Thymus (tissue), 14 donors: ENCODE measurements at places on chromosomes 3 and 15. TPM values are rescaled to one million over a fixed set of nuclear protein-coding genes. Genes with fewer than 3 reads are reported as not detected.

DNA sequence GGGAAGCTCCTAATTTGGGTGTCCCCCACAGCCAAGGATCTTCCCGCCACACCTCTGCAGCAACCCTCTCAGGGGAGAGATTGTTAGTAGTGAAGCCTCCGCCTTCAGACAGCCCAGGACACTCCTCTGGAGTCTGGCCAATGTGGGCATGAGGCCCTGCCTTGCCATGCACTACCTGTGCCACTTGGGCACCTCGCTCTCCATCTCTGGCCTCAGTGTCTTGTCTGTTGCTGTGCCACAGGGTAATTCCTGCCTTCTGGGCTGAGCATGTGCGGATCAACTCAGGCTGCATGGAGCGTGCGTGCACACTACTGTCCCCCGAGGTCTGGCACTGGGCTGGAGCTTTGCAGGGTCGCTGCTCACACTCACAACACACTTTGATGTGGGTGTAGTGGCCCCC lies 7.9 kb upstream of the MESP1 start:
- H3K27ac ChIP-seq = no peak overlapping the region
- H3K36me3 ChIP-seq = no peaks in the 10 kb centered on the region
- H3K27me3 ChIP-seq = no peaks in the 10 kb centered on the region
- no peaks in the 10 kb centered on the region for H3K4me1 ChIP-seq

DNA sequence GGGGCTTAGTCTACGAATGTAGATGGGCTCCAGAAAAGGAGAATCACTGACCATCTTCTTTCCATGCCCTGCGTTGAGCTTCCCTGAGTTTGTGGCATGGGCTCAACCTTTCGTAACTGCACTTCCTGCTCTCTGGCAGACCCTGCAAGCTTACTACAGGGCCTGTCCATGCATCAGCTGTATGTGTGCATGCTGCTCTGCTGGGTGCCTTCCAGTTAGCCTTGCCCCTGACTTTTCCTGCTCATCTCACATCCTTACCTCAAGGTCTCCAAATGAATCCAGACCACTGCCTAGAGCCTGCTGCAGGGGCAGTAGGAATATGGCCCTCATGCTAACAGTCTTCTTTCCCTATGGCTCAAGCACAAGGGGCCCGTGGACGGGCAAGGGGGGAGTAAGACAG lies 2.0 kb upstream of the TF start:
- peaks cover 22% of the 10 kb centered on the region for H3K27me3 ChIP-seq
- H3K4me3 ChIP-seq = no peak overlapping the region
- no peaks in the 10 kb centered on the region for H3K36me3 ChIP-seq
- H3K4me1 ChIP-seq = no peaks in the 10 kb centered on the region
- no peak overlapping the region for H3K27ac ChIP-seq
- no peak for DNase-seq

DNA sequence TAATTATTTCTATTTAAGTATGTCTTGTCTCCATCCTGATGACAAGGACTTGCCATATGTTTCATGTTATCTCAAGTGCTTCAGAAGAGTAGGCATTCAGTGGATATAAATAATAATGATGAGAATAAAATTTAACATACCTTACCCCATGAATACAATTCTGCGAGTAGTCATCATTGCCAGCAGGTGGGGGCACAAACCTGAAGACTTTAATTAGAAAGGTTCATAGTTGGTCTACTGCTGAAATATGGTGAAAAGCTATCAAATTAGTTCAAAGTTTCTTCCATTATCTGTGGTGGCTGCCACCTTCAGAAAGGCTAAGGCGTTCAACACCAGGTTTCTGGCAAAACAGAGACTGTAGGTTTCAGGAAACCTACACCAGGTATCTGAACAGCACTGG lies 100.9 kb downstream of the P3H2 start:
- no peak overlapping the region for H3K27ac ChIP-seq
- no peaks in the 10 kb centered on the region for H3K36me3 ChIP-seq
- DNase-seq = no peak
- no peak overlapping the region for H3K4me3 ChIP-seq
- no peaks in the 10 kb centered on the region for H3K4me1 ChIP-seq

DNA sequence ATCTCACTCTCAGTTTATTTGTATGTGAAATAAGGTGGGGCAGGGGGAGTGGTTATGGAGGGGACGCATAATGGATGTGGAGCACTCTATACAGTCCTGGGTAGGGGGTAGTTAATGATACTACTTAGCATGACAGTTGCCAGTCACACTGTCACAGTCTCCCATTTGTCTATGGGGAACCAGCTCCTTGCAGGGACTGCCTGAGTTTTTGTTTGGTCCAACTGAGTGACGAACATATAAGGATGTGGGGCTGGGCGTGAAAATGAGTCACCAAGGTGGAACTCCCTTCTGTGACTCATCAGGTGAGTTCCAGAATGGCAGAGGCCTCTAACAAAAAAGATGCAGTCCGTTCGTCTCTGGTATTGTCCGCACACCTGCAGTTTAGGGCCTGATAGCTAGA lies 235.3 kb upstream of the ST8SIA2 start:
- no peaks in the 10 kb centered on the region for H3K36me3 ChIP-seq
- no peak overlapping the region for H3K27ac ChIP-seq
- DNase-seq = no peak
- no peaks in the 10 kb centered on the region for H3K27me3 ChIP-seq
- H3K4me3 ChIP-seq = no peak overlapping the region
- peaks cover 5% of the 10 kb centered on the region for H3K4me1 ChIP-seq

- H3K36me3 ChIP-seq = peaks cover 4% of the 10 kb centered on the region
- no peaks in the 10 kb centered on the region for H3K27me3 ChIP-seq
- no peak overlapping the region for H3K4me3 ChIP-seq
- H3K4me1 ChIP-seq = peaks cover 12% of the 10 kb centered on the region
- H3K27ac ChIP-seq = peak overlapping the region; percentile 1
These were observed 30.2 kb upstream of the ZNF609 start for GRCh38 chr15:64430000-64430735.

- no peak for DNase-seq
- H3K27me3 ChIP-seq = no peaks in the 10 kb centered on the region
- H3K4me3 ChIP-seq = no peak overlapping the region
- H3K4me1 ChIP-seq = peaks cover 30% of the 10 kb centered on the region
- no peaks in the 10 kb centered on the region for H3K36me3 ChIP-seq
- no peak overlapping the region for H3K27ac ChIP-seq
These were observed 82.7 kb downstream of the SLC25A26 start for GRCh38 chr3:66303491-66303901.

Gene GPR149
- polyA plus RNA-seq = 0.02 TPM

Gene HCN4
- 0.07 TPM for polyA plus RNA-seq

GRCh38 chr15:67120839-67121643 lies 55.6 kb downstream of the SMAD3 start:
- peak overlapping the region; percentile 18 for H3K4me3 ChIP-seq
- no peaks in the 10 kb centered on the region for H3K36me3 ChIP-seq
- peak overlapping the region; percentile 87 for H3K27ac ChIP-seq
- H3K4me1 ChIP-seq = peaks cover 7% of the 10 kb centered on the region
- DNase-seq = no peak
- H3K27me3 ChIP-seq = no peaks in the 10 kb centered on the region

DNA sequence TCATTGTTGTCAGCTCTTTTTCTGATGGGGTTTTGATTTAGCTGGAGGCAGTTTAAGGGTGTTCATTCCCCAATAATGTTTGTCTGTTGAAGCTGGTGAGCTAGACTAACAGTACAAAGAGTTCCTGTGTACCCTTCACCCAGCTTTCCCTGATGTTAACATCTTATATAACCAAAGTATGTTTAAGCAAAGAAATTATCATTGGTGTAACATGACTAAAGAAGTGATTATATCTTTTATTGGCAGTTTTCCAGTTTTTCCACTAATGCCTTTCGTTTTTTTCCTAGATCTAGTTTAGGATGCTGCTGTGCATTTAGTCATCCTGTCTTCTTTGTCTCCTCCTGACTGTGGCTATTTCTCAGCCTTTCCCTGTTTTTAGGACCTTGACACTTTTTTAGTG lies 165.6 kb downstream of the LPP start:
- H3K4me3 ChIP-seq = no peak overlapping the region
- H3K27me3 ChIP-seq = no peaks in the 10 kb centered on the region
- no peaks in the 10 kb centered on the region for H3K4me1 ChIP-seq
- no peaks in the 10 kb centered on the region for H3K36me3 ChIP-seq

DNA sequence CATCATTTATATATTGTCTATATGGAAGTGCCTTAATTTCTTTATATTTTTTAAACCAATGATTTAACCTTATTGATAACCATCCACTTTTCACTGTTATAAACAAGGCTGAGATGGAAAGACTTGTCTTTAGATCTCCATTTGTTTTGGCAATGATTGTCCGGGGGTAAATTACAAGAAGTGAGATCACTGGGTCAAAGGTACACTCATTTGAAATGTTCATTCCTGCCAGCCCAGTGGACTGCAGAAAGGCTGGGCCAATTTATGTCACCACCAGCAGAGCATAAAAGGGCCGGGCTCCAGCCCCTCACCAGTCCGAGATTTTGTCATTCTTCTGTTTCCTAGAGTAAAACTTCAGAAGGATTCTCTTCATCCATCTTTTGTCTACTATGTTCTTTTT lies 93.6 kb upstream of the NEO1 start:
- no peak for DNase-seq
- H3K36me3 ChIP-seq = no peaks in the 10 kb centered on the region
- H3K4me3 ChIP-seq = no peak overlapping the region
- no peak overlapping the region for H3K27ac ChIP-seq
- no peaks in the 10 kb centered on the region for H3K4me1 ChIP-seq

Gene NECTIN3
- 1.8 TPM for polyA plus RNA-seq

GRCh38 chr3:108079877-108080276 lies 11.0 kb downstream of the CD47 start:
- H3K4me3 ChIP-seq = no peak overlapping the region
- no peaks in the 10 kb centered on the region for H3K27me3 ChIP-seq
- H3K36me3 ChIP-seq = no peaks in the 10 kb centered on the region
- no peak overlapping the region for H3K27ac ChIP-seq
